ENCODE measurements at places on chromosomes 6 and 20. TPM values are rescaled to one million over a fixed set of nuclear protein-coding genes. Genes with fewer than 3 reads are reported as not detected.
A peak's percentile ranks its signal among the peaks of the same experiment; 100 is the strongest.

GRCh38 chr20:21357844-21358243, 39.5 kb downstream of the NKX2-4 start:
- no peaks in the 10 kb centered on the region for H3K27me3 ChIP-seq
- peaks cover 18% of the 10 kb centered on the region for H3K36me3 ChIP-seq
- H3K4me3 ChIP-seq, result no peak overlapping the region
- peaks cover 4% of the 10 kb centered on the region for H3K4me1 ChIP-seq

GRCh38 chr6:134844120-134844519, 105.8 kb downstream of the ALDH8A1 start:
- no peak for DNase-seq
- H3K4me1 ChIP-seq, result peaks cover 11% of the 10 kb centered on the region
- no peak overlapping the region for H3K27ac ChIP-seq
- no peaks in the 10 kb centered on the region for H3K27me3 ChIP-seq
- H3K36me3 ChIP-seq, result no peaks in the 10 kb centered on the region

DNA sequence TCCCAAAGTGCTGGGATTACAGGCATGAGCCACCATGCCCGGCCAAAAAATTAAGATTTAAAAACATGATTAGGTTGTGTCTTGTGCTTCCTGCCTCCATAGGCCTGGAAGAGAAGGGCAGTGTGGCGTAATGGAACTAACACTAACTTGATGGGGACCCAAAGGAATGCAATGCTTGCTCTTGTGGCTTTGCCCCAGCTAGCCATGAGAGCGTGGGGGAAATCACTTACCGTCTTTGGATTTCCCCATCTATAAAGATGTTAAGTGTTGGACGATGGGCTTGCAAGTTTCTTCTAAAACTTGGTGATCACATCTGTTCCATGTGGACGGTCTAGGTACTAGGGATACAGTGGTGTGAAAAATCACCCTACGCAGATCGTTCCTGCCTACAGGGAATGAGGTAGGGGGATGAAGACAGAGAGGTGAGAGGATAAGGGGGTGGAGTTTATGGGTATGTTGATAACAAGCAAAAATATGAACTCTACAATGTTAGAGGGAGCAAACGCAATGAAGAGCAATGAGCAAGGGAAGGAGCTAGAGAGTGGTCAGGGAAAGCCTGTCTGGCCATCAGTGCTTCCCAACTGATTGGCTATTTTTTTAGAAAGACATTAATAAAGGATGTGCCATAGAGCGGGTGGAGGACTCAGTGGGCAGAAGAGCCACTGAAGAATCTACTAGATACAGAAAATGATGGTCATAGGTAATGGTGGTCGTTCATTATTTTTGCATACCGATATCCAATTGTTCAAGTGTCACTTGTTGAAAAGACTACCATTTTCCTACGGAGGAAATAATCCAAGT, 165.2 kb downstream of the BCAS1 start:
- no peaks in the 10 kb centered on the region for H3K27me3 ChIP-seq
- no peak for DNase-seq
- H3K36me3 ChIP-seq, result no peaks in the 10 kb centered on the region
- no peak overlapping the region for H3K27ac ChIP-seq
- no peak overlapping the region for H3K4me3 ChIP-seq
- H3K4me1 ChIP-seq, result peaks cover 10% of the 10 kb centered on the region

- H3K36me3 ChIP-seq, result no peaks in the 10 kb centered on the region
- H3K4me1 ChIP-seq, result no peaks in the 10 kb centered on the region
- H3K27me3 ChIP-seq, result no peaks in the 10 kb centered on the region
Measured at GRCh38 chr6:154139892-154140291, 100.9 kb downstream of the OPRM1 start.

DNA sequence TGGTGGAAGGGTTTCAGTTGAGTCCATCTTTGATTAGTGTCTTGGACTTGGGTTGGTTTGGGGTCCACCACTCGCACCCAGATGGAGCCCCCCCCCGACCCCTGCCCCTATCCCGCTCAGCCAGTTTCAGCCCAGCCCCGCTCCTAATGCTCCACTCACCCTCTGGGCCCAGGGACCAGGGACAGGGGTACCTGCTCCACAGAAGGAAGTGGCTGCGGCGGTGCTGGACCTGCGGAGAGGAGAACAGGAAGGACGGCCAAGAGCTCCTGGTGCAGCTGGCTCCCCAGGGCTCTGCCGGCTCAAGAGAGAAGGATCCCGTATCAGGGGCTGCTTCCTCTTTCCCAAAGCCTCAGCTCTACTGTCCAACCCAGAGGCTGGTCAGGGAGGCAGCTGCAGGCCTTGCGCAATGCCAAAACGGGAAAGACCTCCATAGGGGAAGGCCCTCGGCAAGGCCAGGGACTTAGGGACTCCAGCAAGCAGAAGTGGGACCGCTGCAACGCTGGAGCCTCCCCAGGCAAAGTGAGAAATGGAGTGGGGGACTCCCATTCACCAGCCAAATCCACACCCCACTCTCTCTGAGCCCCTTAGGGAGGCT, at the start of gene SIGLEC1:
Gene SIGLEC1, minus strand, starts transcription at position 322 of the 595 bp plus-strand sequence. CDS start 5,472 bp downstream, outside the sequence.
- no peaks in the 10 kb centered on the region for H3K36me3 ChIP-seq
- H3K4me1 ChIP-seq, result no peaks in the 10 kb centered on the region
- H3K27ac ChIP-seq, result no peak within 1 kb of the TSS
- no peak for DNase-seq
- H3K4me3 ChIP-seq, result no peak within 1 kb of the TSS

DNA sequence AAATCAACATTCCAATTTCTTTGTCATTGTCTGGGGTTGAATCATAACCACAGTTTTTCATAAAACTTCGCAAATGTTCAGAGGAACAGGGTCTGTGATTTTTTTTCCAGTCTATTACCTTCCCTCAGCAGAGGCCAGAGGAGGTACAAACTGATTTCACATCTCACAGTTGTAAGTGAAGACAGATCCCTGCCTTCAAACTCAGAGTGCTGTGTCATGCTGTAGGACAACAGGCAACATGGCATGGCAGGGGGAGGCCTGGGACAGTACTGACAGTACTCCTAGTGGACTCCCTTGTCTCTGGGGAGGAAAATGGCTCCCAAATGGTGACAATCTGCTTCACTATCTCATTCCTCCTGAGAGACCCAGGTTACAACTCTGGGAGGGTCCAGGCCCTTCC, 308.6 kb downstream of the CDC5L start:
- H3K27ac ChIP-seq, result no peak overlapping the region
- peaks cover 47% of the 10 kb centered on the region for H3K27me3 ChIP-seq
- H3K4me1 ChIP-seq, result no peaks in the 10 kb centered on the region
- DNase-seq, result peak; percentile 6

- no peaks in the 10 kb centered on the region for H3K27me3 ChIP-seq
- H3K4me3 ChIP-seq, result no peak overlapping the region
- H3K36me3 ChIP-seq, result no peaks in the 10 kb centered on the region
- no peak overlapping the region for H3K27ac ChIP-seq
- H3K4me1 ChIP-seq, result no peaks in the 10 kb centered on the region
- no peak for DNase-seq
Measured at GRCh38 chr6:69238067-69238466, 558.7 kb downstream of the LMBRD1 start.

DNA sequence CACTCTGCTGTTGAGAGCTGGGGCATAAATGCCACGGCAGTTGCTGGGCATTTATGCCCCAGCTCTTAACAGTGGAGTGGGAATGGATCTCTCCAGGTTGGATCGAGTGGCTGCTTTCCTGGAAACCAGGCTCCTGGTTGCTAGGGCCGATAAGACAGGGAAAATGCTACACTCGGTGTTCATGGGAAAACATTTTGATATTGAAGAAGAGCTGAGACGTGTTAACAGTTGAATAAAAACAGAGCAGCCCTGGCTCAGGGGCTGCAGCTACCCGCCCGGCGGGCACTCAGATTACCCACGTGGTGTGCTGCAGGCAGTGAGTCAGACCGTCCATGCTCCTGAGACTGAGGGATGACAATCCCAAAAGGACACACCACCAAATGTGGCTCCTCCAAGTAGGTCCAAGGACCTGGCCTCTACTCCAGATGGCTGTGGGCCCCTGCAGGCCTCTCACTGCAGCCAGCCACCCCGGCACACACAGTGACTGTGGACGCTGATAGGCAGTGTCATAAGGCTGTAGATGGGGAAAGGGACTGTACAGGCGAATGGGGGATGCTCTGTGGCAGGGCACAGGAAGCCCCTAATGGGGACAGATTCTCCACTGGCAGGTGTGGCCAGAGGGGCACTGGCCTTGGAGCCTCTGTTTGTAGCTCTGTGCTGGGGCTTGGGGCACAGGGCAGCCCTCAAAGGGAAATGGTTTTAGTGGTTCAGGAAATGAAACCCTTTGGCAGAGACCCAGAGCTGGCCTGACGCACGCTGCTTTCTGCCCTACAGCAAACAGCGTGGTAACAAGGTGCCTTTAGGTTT, 237.8 kb downstream of the LY86 start:
- H3K4me1 ChIP-seq, result no peaks in the 10 kb centered on the region
- H3K27ac ChIP-seq, result no peak overlapping the region
- H3K27me3 ChIP-seq, result peaks cover 6% of the 10 kb centered on the region
- no peaks in the 10 kb centered on the region for H3K36me3 ChIP-seq
- no peak for DNase-seq
- H3K4me3 ChIP-seq, result no peak overlapping the region

GRCh38 chr6:34810936-34811632, 19.2 kb downstream of the BLTP3A start:
- no peaks in the 10 kb centered on the region for H3K27me3 ChIP-seq
- H3K4me1 ChIP-seq, result peaks cover 5% of the 10 kb centered on the region
- peak; percentile 38 for DNase-seq
- H3K27ac ChIP-seq, result no peak overlapping the region

- H3K27me3 ChIP-seq, result no peaks in the 10 kb centered on the region
- peaks cover 23% of the 10 kb centered on the region for H3K4me1 ChIP-seq
- H3K36me3 ChIP-seq, result no peaks in the 10 kb centered on the region
- DNase-seq, result peak; percentile 51
- H3K4me3 ChIP-seq, result no peak overlapping the region
Measured at GRCh38 chr6:35185302-35185681, 28.5 kb upstream of the SCUBE3 start.

GRCh38 chr6:36444470-36444869, 1.7 kb downstream of the KCTD20 start:
- peak overlapping the region; percentile 89 for H3K4me3 ChIP-seq
- no peaks in the 10 kb centered on the region for H3K27me3 ChIP-seq
- peak overlapping the region; percentile 40 for H3K27ac ChIP-seq
- H3K36me3 ChIP-seq, result peaks cover 4% of the 10 kb centered on the region
- H3K4me1 ChIP-seq, result peaks cover 6% of the 10 kb centered on the region

DNA sequence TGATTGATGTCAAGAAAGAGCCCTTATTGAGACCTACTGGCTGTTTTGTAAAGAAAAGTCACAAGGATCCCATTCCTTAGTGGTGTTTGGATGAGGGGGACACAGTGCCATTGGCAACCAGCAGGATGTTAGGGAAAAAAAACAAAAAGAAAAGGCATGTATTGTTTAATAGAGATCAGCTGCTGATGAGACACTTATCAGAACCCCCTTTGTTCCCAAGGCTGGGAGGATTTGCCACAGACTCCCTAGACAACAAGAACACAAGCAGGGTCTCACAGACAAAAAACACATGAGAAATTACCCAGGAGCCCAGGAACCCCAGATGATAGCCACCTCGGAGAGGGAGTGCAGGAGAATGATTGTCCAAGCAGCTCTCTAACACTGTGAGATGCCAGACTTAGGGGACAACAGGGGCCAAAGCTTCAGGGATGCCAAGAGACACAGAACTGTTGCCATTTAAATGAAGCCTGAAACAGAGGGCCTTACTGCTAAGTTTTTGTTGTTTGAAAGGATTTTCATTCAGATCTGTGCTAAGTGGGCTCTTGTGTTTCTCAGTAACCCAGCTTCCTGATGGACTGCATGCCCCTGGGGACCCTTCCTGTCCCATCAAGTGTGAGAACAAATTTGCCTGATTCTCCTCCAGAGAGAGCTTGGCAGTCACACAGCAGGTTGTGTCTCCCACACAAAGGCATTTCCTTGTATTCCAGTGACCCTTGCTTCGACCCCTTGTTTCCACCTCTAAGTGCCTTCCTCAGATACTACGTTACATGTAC, 48.7 kb upstream of the HEY2 start:
- H3K27me3 ChIP-seq, result no peaks in the 10 kb centered on the region
- no peaks in the 10 kb centered on the region for H3K4me1 ChIP-seq
- H3K4me3 ChIP-seq, result no peak overlapping the region
- no peaks in the 10 kb centered on the region for H3K36me3 ChIP-seq
- no peak for DNase-seq

DNA sequence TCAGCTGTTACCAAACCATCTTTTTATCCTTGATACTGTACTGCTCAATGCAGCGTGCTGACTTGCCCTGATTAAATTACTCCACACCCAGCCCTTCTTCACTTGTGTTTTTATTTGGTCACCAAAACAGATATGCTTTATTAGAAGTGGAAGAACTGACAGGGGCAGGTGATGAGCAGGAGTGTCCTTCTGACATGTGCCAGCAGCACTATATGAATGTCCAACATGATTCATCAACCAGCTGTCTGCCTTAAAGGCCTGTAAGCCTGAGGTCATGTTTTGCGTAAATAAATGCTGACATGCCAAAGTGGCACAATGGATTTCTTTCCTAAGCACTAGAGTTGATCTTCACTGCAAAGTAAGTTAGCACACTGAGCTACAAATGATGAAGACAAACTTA, 15.4 kb downstream of the POPDC3 start:
- no peak overlapping the region for H3K27ac ChIP-seq
- H3K4me3 ChIP-seq, result no peak overlapping the region
- DNase-seq, result peak; percentile 53

- H3K4me1 ChIP-seq, result no peaks in the 10 kb centered on the region
- H3K36me3 ChIP-seq, result no peaks in the 10 kb centered on the region
- no peaks in the 10 kb centered on the region for H3K27me3 ChIP-seq
- DNase-seq, result no peak
- H3K27ac ChIP-seq, result no peak overlapping the region
- no peak overlapping the region for H3K4me3 ChIP-seq
Measured at GRCh38 chr6:114267897-114268296, 74.9 kb downstream of the HS3ST5 start.

DNA sequence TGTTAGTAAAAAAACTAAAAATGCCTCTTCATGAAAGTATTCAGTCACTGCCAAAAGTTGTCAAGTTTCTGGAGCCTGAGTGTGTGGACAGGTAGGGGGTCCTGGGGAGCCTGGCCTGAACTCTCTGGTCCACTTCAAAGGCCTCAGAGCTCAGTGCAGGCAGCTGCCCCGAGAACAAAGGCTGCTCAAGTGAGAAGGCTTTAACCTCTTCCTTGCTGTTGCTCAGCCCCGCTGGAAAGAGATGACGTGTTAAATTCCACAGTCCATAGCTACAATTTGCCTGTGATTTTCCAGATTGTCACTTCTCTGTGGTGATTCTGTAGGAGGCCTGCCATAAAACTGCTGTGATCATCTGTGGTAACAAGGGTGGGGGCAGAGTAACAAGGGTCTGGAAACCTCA, 96.9 kb downstream of the FAM120B start:
- no peaks in the 10 kb centered on the region for H3K27me3 ChIP-seq
- no peak overlapping the region for H3K4me3 ChIP-seq
- peak; percentile 70 for DNase-seq
- H3K27ac ChIP-seq, result peak overlapping the region; percentile 55
- H3K36me3 ChIP-seq, result peaks cover 28% of the 10 kb centered on the region

GRCh38 chr6:42440778-42441696, 10.7 kb downstream of the TRERF1 start:
- no peaks in the 10 kb centered on the region for H3K27me3 ChIP-seq
- H3K27ac ChIP-seq, result peak overlapping the region; percentile 81
- peak; percentile 81 for DNase-seq
- no peaks in the 10 kb centered on the region for H3K36me3 ChIP-seq

GRCh38 chr6:49736017-49736508, 8.1 kb downstream of the CRISP3 start:
- no peak for DNase-seq
- no peaks in the 10 kb centered on the region for H3K36me3 ChIP-seq
- no peaks in the 10 kb centered on the region for H3K27me3 ChIP-seq
- no peak overlapping the region for H3K4me3 ChIP-seq
- H3K27ac ChIP-seq, result no peak overlapping the region

GRCh38 chr6:155234687-155235086, 29.1 kb upstream of the CLDN20 start:
- no peaks in the 10 kb centered on the region for H3K27me3 ChIP-seq
- DNase-seq, result no peak
- H3K4me1 ChIP-seq, result peaks cover 4% of the 10 kb centered on the region
- H3K4me3 ChIP-seq, result no peak overlapping the region
- no peak overlapping the region for H3K27ac ChIP-seq
- no peaks in the 10 kb centered on the region for H3K36me3 ChIP-seq

Gene CD24
- polyA plus RNA-seq, result 0.07 TPM

Gene ADGRF1
- polyA plus RNA-seq, result not detected

Gene SYCP2
- polyA plus RNA-seq, result 0.31 TPM

Data from IMR-90 (cell line).